ENCODE measurements at places on chromosomes 1 and 21.
A peak's percentile ranks its signal among the peaks of the same experiment; 100 is the strongest.

GRCh38 chr1:77394166-77394565 lies 112.3 kb downstream of the AK5 start:
- peak; percentile 21 for DNase-seq

DNA sequence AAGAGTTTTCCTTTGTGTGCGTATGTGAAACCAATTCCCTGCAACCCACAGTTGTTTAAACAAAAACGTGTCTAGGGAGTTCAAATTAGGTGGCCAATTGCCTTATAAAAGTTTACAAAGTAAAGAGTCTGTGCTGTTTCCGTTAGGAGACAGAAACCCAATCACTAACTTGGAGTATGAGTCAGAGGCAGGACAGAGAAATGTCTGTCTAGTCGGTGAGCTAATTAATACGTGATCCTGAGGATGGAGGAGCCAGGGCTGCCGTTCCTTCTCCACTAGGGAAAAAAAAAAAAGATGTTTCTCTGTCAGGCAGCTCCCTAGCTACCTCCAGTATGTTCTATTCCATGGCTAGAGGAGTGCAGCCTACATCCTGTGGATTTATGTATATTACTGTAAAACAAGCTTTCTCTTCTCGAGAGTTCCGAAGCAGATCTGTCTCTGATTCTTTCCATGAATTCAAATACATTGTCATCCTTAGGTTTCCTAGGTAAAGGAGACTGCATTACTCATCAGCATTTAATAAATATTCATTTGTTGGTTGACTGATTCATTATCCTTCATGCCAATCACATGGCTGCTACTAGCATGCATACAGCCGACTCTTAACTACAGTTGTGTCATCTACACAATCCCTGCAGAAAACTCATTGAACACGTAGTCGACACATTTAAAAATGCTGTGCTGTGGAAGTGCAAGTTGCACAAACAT lies 430.6 kb downstream of the KIF26B start:
- no peak for DNase-seq

DNA sequence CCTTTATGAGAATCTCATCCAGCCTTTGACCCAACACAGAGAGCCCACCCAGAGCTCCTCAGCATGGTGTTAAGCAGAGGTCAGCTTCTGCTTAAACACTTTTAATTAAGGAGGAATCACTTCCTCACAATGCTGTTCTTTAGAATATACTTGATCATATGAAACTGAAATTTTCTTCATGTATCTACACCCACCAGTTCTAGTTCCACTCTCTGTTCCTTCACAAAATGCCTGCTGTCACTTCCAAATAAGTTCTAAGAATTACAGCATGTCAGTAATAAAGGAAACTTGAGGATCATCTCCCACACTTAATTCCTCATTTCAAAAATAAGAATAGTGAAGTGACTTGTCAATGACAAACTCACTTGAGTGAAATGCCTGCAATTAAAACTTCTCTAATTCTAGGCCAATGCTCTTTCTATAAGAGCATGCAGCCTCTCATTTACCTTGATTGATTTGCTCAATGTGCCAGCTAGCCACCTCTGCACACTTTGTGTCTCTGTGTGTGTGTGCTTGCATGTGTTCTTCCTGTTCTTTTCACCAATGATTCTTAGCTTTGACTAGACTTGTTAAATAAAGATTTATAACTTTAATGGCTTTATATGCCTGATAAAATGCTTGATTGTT lies 356.3 kb downstream of the PLPP3 start:
- no peak for DNase-seq

GRCh38 chr1:52877554-52877953 lies 35.0 kb downstream of the ZYG11A start:
- no peak for DNase-seq

GRCh38 chr1:223834660-223835263 lies 11.0 kb downstream of the TP53BP2 start:
- no peak for DNase-seq

- no peak for DNase-seq
These were observed 4.8 kb upstream of the IL24 start for GRCh38 chr1:206892351-206892984.

DNA sequence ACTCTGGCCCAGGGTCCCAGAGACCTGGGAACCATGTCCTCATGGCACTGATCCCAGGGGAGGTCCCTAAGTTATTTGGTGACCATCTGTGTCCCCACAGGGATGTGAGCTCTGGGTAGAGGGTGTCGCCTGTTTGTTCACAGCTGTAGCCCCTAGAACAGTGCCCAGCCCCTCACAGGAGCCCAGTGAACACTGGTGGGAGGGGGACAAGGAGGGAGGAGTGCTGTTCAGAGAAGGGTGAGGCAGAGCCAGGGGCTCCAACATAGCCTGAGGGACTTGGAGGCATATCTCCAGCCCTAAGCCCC lies 450.4 kb downstream of the MATN1 start:
- no peak for DNase-seq

DNA sequence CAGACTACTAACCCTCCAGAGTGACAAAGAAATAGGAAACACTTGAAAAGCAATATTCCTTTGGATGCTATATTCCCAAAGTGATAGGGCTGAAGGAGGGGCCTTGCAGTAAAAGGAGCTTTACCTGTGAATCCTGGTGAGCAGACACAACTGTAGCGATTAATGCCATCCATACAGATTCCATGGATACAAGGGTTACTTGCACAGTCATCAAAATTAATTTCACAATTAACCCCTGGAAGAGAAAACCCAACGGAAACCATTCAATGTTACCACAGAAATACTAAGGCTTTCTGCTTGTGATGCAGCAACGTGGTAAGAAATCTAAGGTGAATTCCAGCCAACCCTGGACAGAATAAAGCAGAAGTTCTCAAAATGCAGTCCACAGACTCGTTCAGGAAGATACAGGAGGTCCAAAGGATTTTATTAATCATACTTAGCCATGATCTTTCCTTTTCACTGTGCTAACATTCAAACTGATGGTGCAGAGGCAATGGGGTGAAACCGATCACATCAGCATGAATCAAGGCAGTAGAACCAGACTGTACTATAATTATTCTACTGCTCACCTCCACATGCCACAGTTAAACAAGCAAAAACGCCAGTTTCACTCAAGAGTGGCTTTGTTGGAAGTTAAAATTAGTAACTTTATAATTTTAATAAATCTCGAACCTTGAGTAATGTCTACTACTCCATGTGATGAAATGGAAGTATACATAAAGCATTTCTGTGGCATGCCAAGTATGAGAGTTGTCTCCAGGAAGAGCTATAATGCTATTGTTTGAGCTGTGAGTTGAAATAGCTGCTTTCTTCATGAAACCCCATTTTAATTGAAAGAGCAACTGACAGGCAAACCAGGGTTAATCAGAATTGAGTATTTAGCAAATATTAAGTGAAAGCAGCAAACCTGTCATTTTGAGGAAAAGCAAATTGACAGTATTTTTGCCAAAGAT lies 63.2 kb upstream of the ADAM30 start:
- DNase-seq: no peak

DNA sequence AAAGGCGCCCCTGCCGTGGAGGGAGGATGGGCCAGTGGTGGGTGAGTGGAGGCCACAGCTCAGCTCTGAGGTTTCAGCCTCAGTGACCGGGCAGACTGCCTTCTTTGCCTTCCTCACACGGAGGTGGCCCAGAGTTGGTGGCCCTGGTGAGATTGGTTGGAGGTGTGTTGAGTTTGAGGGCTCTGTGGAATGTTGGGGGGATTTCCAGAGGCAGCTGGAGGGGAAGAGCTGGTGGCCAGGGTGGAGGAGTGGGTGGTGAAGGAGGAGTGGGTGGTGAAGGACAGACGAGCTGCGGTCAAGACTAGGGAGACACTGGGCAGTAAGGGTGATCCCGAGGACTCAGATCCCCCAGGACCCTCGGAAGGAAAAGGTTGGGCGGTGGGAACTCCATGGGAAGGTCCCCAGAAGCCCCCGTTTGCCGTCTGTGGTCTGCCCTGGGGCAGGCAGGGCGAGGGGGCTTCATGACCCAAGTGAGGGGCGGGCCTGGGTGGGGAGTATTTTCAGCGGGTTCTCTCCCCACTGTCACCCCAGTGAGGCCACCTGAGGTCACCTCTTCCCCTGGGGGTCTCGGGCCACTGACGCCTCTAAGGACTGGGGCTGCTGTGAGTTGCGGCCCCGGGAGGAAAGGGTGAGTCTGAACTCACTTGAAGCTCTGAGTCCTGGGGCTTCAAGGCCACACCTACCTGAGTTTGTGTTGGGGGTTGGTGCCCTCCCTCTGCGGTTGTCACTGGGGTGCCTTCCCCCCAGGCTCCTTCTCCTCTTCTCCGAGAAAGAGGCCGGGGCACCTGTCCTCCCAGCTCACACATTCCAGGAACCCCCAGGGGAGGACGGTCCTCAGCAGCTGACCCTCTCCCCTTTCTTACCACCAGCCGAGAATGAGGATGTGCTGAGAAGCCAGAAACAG lies 22.7 kb upstream of the PIK3CD start:
- no peak for DNase-seq

GRCh38 chr1:55654750-55655149 lies 439.6 kb upstream of the USP24 start:
- DNase-seq: no peak

DNA sequence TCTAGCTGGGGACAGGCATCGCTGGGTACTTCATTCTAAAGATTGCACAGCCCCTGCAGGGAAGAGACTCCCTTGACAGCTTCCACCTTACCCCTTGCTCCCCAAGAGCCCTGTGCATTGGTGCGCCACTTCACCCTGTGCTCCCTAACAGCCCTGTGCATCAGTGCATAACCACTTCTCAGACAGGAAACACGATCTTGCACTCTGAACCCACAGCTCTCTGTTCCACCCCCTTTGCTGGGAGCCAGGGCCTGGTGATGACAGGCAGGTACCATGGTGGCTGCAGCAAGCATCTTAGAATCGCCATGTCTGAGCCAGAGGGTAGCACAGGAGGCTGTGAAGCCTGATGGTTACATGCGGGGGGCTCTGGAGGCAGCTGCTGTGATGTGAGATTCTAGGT lies 5.0 kb downstream of the ALPL start:
- no peak for DNase-seq

DNA sequence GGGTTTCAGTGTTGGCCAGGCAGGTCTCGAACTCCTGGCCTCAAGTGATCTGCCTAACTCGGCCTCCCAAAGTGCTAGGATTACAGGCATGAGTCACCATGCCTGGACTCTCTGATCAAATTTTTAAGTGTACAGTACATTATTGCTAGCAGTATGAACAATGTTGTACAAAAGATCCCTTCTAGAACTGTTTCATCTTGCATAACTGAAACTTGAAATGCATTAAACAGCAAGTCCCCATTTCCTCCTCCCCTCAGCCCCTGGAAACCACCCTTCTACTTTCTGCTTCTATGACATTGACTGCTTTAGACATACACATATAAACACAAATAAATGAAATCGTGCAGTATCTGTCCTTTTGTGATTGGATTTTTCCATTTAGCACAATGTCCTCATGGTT lies 463.4 kb downstream of the PTPRC start:
- DNase-seq: no peak

- DNase-seq: no peak
These were observed 8.5 kb downstream of the TTF2 start for GRCh38 chr1:117068580-117068979.

- DNase-seq: no peak
These were observed 1.9 kb downstream of the ANKRD34A start for GRCh38 chr1:145962157-145963102.

- DNase-seq: no peak
These were observed 13.2 kb upstream of the PRMT2 start for GRCh38 chr21:46622226-46622625.

- DNase-seq: no peak
These were observed 58.4 kb downstream of the FHAD1 start for GRCh38 chr1:15305468-15305770.

- no peak for DNase-seq
These were observed at the start of gene OBSCN for GRCh38 chr1:228207851-228208821. Gene OBSCN, plus strand, starts transcription at chr1:228208044. Its CDS starts 3,740 bp downstream, at chr1:228211784.

GRCh38 chr21:29148530-29148929 lies 18.1 kb downstream of the MAP3K7CL start:
- no peak for DNase-seq

- DNase-seq: no peak
These were observed 472 bp downstream of the DTL start for GRCh38 chr1:212035835-212036605.

- no peak for DNase-seq
These were observed 380.7 kb downstream of the SEC16B start for GRCh38 chr1:177589166-177589565.

DNA sequence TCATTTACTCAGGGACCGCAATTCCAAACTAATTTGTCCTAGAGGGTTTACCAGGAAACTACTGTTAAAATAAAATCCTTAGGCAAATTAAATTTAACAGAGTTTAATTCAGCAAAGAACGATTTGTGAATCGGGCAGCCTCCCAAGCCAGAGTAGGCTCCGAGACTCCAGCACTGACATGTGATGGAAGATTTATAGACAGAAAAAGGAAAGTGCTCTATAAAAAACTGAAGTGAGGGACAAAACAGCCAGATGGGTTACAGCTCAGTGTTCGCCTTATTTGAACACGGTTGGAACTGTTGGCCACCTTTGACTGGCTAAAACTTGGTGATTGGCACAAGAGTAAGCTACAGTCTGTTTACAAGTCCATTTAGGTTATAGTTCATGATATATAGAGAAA lies 35.2 kb upstream of the RCSD1 start:
- no peak for DNase-seq

- no peak for DNase-seq
These were observed 10.6 kb downstream of the ZZZ3 start for GRCh38 chr1:77671836-77672235.

- DNase-seq: no peak
These were observed 25.3 kb downstream of the MEGF6 start for GRCh38 chr1:3585940-3586568.

DNA sequence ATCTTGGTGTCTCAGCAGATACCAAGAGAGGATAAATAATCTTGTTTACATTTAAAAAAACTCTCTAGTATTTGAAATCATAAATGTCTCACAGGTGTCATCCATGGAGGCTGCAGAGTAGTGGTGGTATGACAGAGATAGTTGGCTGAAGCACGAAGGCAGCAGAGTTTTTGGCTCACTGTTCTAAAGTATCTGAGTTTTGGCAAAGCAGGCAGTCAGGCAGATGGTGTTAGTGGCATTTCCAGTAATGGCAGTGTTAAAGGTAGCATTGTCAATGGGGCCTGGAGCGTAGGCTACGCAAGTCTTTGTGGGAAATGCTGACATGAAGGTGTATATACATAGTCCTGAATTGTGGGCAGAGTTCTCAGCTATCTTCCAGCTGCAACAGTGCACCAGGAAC lies 68.5 kb upstream of the HSD17B7 start:
- no peak for DNase-seq

- no peak for DNase-seq
These were observed 91.7 kb downstream of the DTL start for GRCh38 chr1:212127221-212127620.

DNA sequence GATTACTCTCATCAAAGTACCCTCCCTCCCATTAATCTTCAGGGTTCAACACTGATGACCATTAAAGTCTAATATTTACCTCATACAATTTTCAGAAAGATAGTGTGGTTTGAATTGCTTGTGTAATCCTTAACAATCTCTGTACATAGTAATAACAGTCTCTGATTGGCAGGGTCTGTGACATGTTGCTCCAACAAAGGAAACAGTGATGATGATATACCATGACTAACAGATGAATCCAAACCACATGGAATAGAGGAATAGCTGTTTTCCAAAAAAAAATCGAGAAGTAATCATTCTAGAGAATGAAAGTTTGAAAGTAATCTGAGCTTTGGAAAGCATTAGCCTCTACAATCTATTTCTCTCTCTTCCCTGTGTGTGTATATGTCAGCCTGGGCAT lies 610.1 kb upstream of the NEGR1 start:
- no peak for DNase-seq

Data from D721Med (cell line).